Peyer's patch (tissue), 4 donors: ENCODE measurements at places on chromosomes 16 and 17. TPM values are rescaled to one million over a fixed set of nuclear protein-coding genes. Genes with fewer than 3 reads are reported as not detected.

Gene VASN
- 18.2 TPM for total RNA-seq

GRCh38 chr16:3112881-3113574 is 642 bp downstream of the ZNF205 start:
- no peak for DNase-seq

DNA sequence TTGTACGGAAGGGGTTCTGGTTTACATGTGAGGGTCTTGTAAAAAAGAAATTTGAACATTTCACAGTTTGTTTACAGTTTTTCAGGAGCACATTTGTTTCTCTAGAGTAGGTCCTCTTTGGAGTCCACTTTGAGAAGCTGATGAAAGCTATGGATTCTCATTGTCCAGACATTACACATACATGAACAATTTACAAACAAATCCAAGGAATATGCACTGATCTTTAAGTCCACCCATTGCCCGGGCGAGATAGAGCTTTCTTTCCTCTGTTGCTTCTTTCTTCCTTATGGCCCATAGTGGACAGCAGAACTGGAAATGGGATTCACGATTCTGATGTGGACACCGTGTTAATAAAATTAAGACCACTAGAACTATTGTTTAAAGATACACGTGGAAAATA is 1.9 kb downstream of the DCAF7 start:
- no peak for DNase-seq

Gene KRTAP4-9
- total RNA-seq, result not detected

GRCh38 chr17:82149401-82150099 is 51.5 kb upstream of the FASN start:
- DNase-seq, result no peak
